ENCODE measurements at places on chromosomes 6 and 20.
A peak's percentile ranks its signal among the peaks of the same experiment; 100 is the strongest.

GRCh38 chr6:130666786-130667185 is 160.4 kb upstream of the SMLR1 start:
- no peak for DNase-seq

DNA sequence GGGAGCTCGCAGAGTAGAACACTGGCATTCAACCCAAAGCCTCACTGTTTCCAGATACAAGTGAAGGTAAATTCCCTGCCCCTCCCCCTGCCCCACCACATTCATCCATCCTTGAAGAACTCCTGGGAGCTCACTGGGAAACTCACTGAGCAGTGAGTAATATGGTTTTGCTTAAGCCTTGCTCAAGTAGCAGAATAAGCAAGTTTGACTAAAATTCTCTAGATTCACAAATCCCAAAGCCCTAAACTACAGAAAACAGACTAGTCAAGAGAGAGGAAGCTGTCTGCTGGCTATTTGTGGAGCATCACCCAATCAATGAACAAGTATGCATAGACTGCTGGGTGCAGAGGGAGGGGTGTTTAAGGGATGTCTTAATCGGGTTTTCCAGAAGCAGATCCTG is 82.1 kb downstream of the UNC5CL start:
- DNase-seq: no peak

DNA sequence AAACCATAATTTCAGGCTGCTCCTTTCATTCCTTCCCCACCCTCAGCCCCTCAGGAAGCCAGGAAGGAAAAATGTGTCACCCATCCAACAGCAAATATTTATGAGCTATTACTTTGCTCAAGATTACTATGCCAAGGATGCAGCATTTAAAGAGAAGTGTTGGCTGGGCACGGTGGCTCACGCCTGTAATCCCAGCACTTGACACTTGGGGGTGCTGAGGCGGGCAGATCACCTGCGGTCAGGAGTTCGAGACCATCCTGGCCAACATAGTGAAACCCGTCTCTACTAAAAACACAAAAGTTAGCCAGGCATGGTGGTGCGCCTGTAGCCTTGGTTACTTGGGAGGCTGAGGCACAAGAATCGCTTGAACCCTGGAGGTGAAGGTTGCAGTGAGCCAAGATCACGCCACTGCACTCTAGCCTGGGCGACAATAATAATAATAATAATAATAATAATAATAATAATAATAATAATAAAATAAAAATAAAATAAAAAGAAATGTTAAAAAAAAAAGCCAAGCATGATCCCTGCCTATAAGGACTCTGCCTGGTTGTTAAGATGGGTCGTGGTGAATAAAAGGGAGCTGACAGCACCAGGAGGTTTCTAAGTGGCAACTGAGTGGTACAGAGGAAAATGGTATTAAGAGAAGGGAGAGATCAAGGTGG is 20.5 kb upstream of the TIAM2 start:
- no peak for DNase-seq

DNA sequence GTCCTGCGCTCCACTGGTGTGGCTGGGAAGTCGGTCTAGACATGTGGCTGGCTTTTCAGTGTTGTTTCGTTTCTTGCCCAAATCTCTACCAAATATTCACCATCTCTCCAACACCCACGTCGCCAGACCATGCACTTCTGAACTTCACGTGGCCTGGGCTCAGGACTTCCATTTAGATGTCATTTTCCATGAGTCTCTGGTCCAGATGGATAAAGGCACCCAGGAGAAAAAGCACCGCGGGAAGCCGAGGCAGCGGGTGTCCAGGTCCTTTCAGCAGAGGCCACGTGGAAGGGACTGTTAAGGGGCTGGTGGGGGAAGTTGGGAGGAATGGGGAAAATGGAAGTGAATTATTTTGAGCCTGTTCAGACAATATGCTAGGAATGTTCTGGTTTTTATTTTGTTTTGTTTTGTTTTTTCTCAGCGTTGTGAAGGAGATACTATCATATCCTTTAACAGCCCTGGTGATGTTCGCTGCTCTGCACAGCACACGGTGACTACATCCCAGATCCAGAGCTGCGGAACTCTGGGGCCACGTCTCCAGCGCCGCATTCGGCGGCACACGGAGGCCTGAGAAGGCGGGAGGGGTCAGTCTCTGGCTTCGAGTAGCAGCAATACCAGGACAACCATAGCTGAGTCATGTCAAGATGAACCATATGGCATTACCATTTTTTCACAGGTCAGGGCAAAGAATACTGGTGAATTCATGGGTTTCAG is 230.3 kb downstream of the THBS2 start:
- no peak for DNase-seq

- no peak for DNase-seq
Observed at GRCh38 chr6:14910692-14911547, 334.9 kb upstream of the JARID2 start.

DNA sequence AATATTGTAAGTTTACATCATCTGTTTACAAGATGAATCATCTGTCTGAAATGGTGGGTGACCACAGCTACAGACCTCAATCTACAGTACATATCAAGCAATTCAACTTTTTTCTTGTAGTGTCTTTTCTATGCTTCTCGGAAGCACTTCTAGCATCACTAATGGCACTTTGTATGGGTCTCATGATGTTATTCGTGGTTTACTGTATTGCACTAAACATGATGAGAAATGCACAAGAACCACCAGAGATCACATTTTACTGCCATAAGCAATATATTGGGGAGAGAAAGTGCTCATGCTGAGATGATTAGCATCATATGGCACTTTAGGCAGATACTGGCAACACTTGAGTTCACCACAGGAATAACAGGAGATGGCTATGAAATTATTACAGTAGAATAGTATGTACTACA is 15.4 kb upstream of the BTBD3 start:
- DNase-seq: peak; percentile 29

- no peak for DNase-seq
Observed at GRCh38 chr6:108165714-108166663, at the start of gene NR2E1. NR2E1 (plus strand) TSS chr6:108166022; CDS start chr6:108166766, 744 bp downstream.

DNA sequence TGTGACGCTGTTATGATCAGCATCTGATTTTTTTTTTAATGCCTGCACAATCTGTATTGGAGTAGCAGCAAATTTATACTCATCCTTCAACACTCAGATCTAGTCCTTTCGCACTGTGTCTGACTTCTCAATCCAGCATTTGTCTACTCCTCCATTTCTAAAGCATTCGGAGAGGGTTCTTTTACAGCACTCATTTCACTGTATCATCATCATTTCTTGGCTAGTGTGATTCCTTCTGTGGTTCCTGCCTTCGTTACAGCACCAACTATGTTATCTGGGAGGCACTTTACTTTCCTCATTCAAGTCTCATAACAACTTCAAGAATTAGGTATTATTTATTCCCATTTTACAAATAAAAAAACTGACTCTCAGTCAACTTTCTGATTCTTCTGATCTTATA is 18.0 kb downstream of the NUDT3 start:
- no peak for DNase-seq

DNA sequence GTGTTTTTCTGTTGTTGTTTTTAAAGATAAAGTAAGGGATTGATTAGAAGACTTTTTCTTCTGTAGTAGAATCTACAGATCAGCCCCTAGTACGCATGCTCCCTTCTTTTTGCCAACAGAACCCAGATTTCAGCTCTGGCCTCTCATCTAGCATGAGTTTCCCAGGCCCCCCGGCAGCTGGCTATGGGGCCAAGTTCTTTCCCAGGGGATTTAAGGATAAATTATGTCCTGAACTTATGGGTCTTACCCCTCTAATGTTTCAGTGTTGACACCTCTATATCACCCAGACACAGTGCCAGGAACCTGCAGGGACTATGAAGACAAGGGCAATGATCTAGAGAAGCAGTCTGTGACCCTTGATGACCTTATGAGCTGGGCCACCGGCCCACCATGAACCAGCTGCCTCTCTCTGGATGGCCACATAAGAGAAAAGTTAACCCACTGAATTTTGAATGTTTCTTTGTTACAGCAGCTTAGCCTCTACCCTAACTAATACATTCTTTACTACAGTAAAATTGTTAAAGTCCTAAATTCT is 150.5 kb downstream of the UNC5CL start:
- DNase-seq: no peak

GRCh38 chr6:67497749-67498148 is 1137.3 kb upstream of the ADGRB3 start:
- DNase-seq: no peak
